ENCODE measurements at places on chromosomes 2 and 18.

GRCh38 chr18:14928396-14928795 lies 180.4 kb downstream of the ANKRD30B start:
- no peak overlapping the region for H3K27ac ChIP-seq
- no peak for DNase-seq
- no peaks in the 10 kb centered on the region for H3K4me1 ChIP-seq
- H3K36me3 ChIP-seq, result no peaks in the 10 kb centered on the region
- no peak overlapping the region for H3K4me3 ChIP-seq

DNA sequence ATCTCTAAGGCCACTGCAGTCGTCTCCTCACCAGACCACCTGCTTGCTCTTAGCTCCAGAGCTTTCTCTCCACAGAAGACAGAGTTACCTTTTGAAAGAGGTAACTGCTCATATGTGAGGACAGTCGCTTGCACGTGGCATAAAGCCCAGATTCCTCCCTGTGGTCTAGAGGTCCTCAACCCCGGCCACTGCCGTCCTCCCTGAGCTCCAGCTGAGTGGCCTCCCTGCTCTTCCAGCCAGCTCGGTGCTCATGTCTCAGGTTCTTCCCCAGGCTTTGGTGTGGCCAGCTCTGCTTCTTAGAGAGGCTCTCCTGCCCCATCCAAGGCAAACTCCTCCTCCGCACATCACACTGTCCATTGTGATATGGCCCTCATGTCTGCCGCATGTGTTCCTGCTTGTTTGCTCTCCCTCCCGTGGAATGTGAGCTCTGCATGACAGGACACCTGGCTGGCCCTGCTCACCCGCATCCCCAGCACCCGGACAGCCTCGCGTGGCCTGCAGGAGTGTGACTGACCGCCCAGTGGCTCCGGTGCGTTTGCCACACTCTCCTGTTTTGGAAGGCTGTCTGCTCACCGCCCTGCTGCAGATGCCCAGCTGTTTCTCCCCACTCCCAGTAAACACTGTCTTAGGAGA lies 91.5 kb upstream of the LDLRAD4 start:
- peaks cover 7% of the 10 kb centered on the region for H3K4me1 ChIP-seq
- H3K36me3 ChIP-seq, result peaks cover 10% of the 10 kb centered on the region
- DNase-seq, result no peak
- no peak overlapping the region for H3K4me3 ChIP-seq
- no peaks in the 10 kb centered on the region for H3K27me3 ChIP-seq

DNA sequence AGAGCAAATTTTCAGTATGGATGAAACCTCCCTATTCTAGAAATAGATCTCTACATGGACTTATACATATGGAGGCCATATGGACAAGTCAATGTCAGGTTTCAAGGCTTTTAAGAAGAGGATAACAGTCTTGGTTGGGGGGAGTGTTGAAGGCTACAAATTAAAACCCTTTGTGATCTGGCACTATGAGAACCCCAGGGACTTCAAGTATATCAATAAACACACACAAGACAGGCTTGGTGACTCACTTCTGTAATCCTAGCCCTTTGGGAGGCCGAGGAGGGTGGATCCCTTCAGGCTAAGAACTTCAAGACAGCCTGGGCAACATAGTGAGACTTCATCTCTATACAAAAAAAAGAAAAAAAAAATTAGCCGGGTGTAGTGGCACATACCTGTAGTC lies 127.2 kb upstream of the SP5 start:
- no peak for DNase-seq
- H3K27ac ChIP-seq, result no peak overlapping the region
- no peaks in the 10 kb centered on the region for H3K36me3 ChIP-seq
- no peaks in the 10 kb centered on the region for H3K4me1 ChIP-seq
- H3K4me3 ChIP-seq, result no peak overlapping the region

DNA sequence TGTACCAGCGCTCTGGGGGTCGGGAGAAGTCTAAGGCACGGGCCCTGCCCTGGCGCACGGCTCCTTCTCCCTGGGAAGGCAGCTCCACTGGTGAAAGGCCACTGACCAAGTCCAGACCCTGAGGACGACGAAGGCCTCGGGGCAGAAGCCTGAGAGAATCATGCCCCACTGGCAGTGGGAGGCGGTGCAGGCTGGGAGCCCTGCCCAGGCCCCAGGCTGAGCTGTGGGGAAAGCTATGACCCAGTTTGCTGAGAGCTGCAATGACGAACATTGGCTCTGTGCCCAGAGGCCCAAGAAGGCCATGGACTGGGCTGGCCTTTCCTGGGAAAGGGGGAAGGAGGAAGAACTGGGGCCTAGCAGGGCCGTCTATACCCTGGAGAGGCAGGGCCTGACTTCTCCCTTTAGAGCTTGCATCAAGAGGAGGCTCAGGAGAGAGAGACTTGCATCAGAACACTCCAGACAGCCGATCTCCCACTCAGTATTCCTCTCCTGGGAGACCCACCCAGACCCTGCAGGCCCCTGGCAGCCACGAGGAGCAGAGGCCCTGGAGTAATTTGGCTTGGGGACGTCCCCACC lies 32.9 kb downstream of the HS1BP3 start:
- H3K4me1 ChIP-seq, result no peaks in the 10 kb centered on the region
- H3K36me3 ChIP-seq, result peaks cover 3% of the 10 kb centered on the region
- H3K27me3 ChIP-seq, result no peaks in the 10 kb centered on the region
- DNase-seq, result no peak

GRCh38 chr2:79729532-79729931 lies 216.7 kb downstream of the CTNNA2 start:
- no peak for DNase-seq
- H3K4me3 ChIP-seq, result no peak overlapping the region
- no peaks in the 10 kb centered on the region for H3K27me3 ChIP-seq
- no peaks in the 10 kb centered on the region for H3K4me1 ChIP-seq
- H3K27ac ChIP-seq, result no peak overlapping the region

DNA sequence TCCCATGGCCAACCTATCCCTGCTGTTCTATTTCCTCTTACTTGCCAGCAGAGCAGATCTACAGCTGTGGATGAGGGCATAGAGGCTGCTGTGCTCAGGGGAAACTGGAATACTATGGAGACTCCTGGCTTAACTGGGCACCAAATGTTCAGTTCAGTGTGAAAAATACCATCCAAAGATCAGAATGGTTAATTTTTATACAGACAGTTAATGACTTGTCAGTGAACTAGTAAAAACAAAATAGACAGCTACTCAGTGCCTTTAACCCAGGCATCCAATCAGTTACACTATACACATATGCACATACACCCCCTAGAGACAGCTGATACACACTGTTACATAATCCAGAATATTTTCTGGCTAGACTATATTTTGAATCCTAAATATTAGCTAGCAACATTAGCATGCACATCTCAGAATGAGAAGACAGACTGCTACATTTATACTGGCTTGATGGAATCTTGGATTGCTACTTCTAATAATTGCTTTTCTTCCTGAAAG lies 59.1 kb upstream of the WIPF1 start:
- H3K27me3 ChIP-seq, result no peaks in the 10 kb centered on the region
- no peak overlapping the region for H3K27ac ChIP-seq
- H3K4me3 ChIP-seq, result no peak overlapping the region
- no peak for DNase-seq
- peaks cover 43% of the 10 kb centered on the region for H3K4me1 ChIP-seq

- H3K4me3 ChIP-seq, result no peak overlapping the region
- peaks cover 17% of the 10 kb centered on the region for H3K4me1 ChIP-seq
- H3K27me3 ChIP-seq, result peaks cover 12% of the 10 kb centered on the region
- DNase-seq, result no peak
- H3K27ac ChIP-seq, result no peak overlapping the region
- H3K36me3 ChIP-seq, result no peaks in the 10 kb centered on the region
Observed at GRCh38 chr2:12044857-12045256, 298.4 kb downstream of the LPIN1 start.

- H3K4me3 ChIP-seq, result no peak overlapping the region
- no peaks in the 10 kb centered on the region for H3K36me3 ChIP-seq
- peaks cover 12% of the 10 kb centered on the region for H3K27me3 ChIP-seq
- DNase-seq, result no peak
- H3K4me1 ChIP-seq, result peaks cover 16% of the 10 kb centered on the region
Observed at GRCh38 chr18:58315041-58315440, 271.0 kb downstream of the NEDD4L start.

DNA sequence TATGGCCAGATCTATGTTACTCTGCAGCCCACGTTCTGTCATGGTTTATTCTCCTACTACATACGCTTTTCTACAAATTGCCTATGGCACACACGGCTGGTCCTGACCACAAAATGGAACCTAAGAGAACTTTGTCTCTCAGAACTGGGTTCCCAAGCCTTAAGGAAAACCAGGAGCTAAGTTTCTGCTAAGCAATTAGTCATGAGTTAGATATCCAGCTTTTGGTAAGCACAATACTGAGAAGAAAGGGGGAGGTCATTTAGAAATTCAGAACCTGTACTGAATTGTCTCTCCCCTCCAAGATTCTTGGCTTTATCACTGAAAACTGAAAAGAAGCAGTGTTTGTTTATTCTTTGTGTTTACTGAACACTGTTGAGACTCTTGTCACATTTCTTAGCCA lies 283.5 kb upstream of the TANK start:
- no peak overlapping the region for H3K4me3 ChIP-seq
- no peak for DNase-seq
- H3K27ac ChIP-seq, result no peak overlapping the region

GRCh38 chr18:26462355-26462754 lies 86.0 kb downstream of the KCTD1 start:
- no peaks in the 10 kb centered on the region for H3K27me3 ChIP-seq
- no peak overlapping the region for H3K4me3 ChIP-seq
- no peaks in the 10 kb centered on the region for H3K36me3 ChIP-seq
- no peak overlapping the region for H3K27ac ChIP-seq

DNA sequence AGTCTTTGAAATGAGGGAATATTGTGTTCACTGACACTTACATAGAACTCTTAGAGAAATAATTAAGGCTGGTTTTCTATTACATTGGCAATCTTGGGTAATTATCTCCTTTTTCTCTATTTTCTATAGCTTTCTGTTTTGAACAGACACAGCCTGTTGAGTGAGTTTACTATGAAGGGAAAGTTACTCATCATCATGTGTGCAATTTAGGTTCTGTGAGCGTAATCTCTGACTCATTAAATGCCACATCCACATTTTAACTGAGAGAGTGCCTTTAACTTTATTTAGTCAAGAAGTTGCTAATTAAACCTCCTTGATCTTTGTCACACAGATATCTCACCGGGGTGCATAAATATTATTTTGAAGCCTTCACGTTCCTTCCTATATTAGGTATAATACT lies 174.0 kb upstream of the SLC8A1 start:
- no peak overlapping the region for H3K27ac ChIP-seq
- H3K27me3 ChIP-seq, result no peaks in the 10 kb centered on the region
- H3K4me3 ChIP-seq, result no peak overlapping the region
- no peaks in the 10 kb centered on the region for H3K4me1 ChIP-seq

DNA sequence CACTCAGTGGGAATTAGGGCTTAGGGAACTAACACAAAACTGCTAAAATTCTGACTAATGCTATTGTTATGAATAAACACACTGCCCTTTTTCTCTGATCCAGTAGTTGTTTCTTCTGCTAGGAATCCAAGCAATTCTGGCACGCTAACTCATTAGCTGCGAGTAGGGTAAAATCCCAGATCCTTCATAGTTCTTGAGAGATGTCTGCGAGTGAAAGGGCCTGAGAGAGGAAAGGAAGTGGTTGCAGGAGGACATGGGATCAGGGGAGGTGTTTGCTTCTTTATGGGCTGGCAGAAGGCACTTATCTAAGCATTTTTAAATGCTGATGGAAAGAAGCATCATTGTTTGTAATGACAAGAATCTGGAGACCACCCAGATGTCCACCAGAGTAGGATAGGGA lies 9.4 kb downstream of the MAP3K19 start:
- no peaks in the 10 kb centered on the region for H3K4me1 ChIP-seq
- no peak for DNase-seq
- no peak overlapping the region for H3K27ac ChIP-seq
- no peak overlapping the region for H3K4me3 ChIP-seq
- H3K36me3 ChIP-seq, result no peaks in the 10 kb centered on the region
- peaks cover 5% of the 10 kb centered on the region for H3K27me3 ChIP-seq

DNA sequence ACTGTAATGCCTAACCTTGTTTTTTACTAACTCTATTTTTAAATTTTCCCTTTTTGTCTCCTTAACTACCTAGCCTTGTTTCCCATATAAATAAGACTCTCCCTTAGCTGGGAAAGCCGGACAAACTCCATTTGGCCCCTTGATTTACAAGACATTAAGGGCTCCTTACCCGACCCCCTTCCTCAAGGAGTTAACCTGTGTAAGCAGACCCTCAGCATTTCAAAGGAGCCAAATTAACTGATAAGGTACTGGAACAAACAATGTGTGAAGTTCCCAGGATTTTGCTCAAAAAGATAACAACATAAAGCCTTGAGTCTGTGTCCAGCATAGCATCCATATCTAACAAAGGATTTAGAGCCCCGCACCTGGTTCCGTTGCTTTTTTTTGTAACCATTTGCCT lies 59.6 kb upstream of the C2orf15 start:
- H3K36me3 ChIP-seq, result no peaks in the 10 kb centered on the region
- no peak overlapping the region for H3K27ac ChIP-seq

DNA sequence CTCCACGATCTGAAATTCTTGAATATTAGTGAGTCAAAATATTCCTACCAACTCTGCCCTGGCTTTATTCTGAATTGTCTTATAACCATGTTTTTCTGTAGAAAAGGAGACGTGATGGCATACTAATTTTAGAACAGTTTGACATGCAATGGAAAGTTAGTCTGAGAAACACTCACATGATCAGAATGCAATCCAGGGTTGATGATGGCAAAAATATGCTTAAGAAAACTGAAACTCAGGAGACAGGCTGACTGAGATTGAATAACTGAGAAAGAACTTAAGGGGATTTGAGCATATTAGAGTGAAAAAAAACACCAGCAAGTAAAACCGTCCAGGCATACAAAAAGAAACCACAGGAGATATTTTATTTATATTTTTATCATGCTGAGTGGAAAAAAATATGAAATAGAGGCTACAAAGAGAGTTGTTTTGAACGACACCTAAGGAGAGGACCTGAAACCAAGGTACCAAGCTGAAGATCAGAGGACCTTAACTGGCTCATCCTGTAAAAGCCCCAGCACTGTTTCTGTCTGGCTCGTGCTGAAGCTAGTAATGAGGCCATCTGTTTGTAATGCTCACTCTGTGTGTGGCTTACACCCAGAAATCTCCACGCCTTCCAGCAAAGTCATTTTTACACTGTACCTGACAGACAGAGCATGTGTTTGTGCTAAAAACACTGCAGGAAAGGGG lies 437.2 kb upstream of the PKDCC start:
- no peak overlapping the region for H3K27ac ChIP-seq
- H3K4me3 ChIP-seq, result no peak overlapping the region
- no peak for DNase-seq
- H3K27me3 ChIP-seq, result no peaks in the 10 kb centered on the region

GRCh38 chr2:134458950-134459349 lies 205.1 kb downstream of the MGAT5 start:
- no peak overlapping the region for H3K27ac ChIP-seq
- H3K27me3 ChIP-seq, result no peaks in the 10 kb centered on the region
- no peaks in the 10 kb centered on the region for H3K36me3 ChIP-seq
- no peak for DNase-seq
- H3K4me1 ChIP-seq, result no peaks in the 10 kb centered on the region

- H3K27ac ChIP-seq, result no peak overlapping the region
- no peak overlapping the region for H3K4me3 ChIP-seq
- H3K27me3 ChIP-seq, result no peaks in the 10 kb centered on the region
- DNase-seq, result no peak
- H3K4me1 ChIP-seq, result no peaks in the 10 kb centered on the region
- H3K36me3 ChIP-seq, result no peaks in the 10 kb centered on the region
Observed at GRCh38 chr18:7139409-7139808, 21.8 kb upstream of the LAMA1 start.
